CD4-positive, alpha-beta T cell treated with Interleukin-12 subunit alpha and Interleukin-12 subunit beta, for 1 hour (primary cell): ENCODE measurements at places on chromosomes 11 and 22.
A peak's percentile ranks its signal among the peaks of the same experiment; 100 is the strongest.

DNA sequence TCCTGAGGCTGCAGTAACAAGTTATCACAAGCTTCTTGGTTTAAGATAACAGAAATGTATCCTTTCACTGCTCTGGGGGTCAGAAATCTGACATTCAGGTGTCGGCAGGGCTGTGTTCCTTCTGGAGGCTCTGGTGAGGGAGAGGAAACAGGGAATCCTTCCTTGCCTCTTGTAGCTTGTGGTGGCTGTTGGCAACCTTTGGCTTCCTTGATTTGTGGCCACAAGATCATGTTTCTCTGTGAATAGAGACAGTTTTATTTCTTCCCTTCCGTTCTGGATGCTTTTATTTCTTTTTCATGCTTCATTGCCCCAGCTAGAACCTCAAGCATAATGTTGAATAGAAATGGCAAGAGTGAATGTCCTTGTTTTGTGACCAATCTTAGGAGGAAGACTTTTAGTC lies 44.0 kb downstream of the MPPED1 start:
- DNase-seq, result no peak

GRCh38 chr11:114925591-114925990 lies 247.3 kb downstream of the NXPE2 start:
- no peak for DNase-seq

DNA sequence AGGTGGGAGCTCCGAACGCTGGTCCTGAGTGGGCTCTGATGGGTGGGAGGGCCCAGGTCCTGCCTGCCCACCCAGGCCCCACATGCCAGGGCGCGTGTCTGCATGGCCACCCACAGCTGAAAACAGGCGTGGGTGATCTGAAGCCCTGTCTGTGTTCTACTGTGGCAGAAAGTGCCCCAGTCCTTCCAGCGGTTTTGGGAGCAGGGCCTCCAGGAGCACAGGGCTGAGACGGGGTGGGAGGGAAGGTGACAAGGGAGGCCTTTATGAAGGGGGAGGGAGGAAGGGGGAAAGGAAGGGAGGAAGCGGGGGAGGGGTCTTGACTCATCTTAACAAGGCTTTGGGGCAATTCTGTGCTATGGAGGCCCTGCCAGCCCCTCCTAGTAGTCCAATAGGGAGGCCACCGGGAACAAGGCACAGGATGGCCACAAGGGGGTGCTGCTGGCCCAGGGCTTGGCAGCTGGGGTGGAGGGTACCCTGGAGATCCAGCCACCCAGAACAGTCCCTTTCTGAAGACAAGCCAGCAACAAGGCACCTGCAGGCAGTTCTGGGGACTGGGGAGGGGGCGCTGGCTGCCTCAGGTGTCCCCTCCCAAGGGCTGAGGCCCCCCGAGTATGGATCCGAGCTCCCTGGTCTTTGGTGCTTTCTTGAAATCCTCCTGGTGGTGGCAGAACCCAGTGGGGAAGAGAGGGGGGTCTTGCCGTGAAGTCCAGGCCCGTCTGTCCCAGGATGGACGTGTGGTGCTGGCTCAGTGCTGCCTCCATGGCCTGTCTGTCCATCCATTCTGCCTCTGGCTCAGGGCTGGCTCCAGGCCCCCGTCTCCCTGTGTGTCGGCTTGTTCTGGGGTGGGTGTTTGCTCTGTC lies 6.3 kb upstream of the FADS3 start:
- DNase-seq, result peak; percentile 80

DNA sequence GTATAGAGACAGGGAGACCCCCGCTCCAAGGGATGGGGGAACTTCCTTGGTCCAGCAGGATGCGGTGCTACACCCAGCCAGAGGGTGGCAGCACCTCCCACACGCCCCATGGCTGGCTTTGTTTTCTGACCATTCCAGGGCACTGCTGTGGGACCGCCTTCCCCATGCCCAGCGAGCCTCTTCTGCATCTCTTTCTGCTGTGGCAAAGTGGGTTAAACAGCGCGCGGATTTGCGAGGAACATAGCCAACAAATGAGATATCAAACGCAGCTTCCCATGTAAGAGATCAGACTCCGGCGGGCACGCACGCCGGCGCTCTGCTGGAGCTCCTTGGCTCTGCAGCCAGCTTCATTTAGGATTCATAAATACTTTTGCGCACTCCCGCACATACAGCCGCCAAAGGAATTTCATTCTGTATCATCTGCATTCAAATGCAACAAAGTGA lies 485.8 kb upstream of the CADM1 start:
- no peak for DNase-seq

DNA sequence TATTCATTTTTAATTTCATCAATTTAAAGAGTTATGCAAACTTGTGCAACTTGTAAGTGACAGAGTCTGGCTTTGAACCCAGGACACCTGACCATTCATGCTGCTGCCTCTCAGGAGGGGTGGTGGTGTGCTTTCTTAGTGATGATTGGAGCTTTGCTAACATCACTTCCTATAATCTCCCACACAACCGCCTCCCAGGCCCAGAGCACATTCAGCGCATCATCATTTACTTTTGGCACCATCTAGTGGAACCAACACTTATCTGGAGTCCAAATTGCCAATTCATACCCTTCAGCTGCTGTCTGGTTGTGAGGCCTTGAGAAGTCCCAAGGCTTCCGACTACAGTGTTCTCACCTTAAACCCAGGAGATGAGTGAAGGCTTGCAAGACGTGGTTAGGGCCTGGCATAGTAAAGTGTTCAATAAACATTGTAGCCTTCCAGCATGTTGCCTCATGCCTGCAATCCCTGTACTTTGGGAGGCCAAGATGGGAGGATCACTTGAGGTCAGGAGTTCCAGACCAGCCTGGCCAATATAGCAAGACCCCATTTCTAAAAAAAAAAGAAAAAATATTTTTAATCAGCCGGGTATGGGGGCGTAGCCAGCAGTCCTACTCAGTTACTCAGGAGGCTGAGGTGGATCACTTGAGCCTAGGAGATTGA lies 1.1 kb upstream of the TTLL1 start:
- peak; percentile 62 for DNase-seq

GRCh38 chr22:45599836-45600577 lies 71.6 kb upstream of the ATXN10 start:
- no peak for DNase-seq

DNA sequence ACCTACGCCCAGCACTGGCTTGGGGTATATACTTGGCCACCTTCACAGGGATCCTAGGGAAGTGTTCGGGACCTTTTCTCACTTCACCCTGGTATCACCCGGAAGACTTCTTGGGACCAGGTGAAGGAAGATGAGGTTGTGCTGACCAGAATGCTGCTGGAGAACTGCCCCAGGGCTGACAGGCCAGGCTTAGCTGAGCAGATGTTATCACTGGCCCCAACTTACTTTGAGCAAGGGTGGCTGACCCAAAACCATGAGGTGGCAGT lies 4.5 kb downstream of the FTH1 start:
- no peak for DNase-seq

- no peak for DNase-seq
These were observed 7.0 kb upstream of the FAM118A start for GRCh38 chr22:45302751-45303150.

DNA sequence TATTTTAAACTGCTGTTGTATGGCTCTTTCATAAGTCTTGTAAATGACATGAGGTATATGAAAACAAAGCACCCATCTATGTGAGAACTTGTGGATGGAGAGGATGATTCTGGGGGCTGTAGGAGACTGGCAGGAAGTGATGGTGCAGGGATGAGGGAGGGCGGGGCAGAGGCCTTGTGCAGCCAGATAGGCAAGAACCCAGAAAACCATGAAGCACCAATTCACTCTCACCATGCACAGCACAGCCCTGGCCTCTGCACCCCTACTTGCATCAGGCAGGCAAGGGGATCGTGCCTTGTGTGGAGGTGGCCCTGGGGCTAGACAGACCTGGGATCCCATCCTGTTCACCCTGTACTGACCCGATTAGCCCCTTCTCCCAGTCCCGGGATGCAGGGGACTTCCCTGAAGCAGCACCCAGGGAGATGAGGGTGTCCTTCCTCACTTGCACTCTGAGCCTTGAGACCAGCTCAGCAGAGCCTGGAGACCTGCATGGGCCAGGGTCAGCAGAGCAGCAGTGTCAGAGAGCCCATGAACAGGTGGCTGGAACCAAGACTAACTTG lies 85.5 kb downstream of the MORC2 start:
- no peak for DNase-seq

DNA sequence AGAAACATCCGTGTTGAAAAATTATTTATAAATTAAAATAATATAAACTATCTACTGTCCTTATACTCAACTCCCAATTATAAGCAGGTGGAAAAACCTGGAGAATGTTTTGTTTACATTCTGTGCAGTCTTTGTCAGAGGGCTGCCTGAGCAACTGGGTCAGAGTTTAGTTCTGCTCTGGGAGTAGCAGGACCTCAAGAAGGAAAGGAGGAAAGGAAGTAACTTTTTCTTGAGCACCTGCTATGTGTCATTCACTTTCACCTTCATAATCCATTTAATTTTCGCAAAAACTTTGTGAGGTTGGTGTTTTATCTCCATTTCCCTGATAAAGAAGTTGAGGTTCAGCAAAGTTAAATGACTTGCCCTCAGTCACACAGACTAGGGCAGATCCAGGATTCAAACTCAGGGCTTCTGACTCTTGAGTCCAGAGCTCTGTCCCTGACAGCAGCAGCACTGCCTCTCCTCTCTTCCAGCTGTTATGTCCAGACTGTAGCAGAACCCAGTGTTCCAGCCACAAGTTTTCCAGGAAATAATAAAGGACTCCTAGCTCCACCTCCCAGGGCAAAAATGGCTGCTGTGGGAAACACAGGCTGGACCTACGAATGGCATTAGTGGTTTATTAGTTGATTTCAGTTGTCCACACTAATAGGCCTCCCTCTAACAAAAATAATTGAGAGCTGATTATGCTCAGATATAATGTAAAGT lies 6.4 kb downstream of the CD3E start:
- no peak for DNase-seq

DNA sequence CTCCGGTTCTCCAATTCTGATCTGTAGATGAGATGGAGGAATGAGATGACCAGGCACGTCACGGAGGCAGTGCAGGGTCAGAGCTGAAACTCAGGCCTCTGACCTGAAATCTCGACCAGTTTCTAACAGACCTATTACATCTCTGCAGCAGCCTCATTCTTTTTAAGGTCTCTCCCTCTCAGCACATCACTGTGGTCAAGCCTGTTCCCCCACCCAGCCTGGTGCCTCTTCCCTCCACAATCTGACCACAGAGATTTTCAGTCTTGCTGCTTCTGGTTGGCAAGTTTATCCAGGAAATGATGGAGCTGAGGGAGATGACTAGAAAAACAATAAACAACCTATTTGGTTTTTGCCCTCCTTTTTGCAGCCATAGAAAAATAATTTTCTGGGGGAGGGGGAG lies 9.5 kb downstream of the GRAMD1B start:
- no peak for DNase-seq

GRCh38 chr11:1592628-1593027 lies 5.5 kb downstream of the KRTAP5-2 start:
- no peak for DNase-seq

DNA sequence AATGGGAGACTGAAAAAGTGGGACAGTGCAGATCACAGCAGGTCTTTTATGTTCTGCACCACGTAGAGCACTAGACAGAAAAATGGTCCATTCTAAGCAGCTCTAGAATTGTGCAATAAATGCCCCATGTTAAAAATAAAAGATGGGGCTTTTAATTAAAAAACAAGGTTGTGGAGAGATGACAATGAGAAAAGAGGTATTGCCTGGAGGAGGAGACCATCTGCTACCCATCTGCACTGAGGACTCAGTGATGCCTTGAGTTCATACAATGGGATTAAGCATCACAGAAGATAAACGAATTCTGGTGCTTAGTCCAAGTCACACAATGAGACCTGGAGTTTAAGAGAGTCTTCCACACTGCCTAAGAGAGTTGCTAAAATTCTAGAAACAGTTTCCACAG lies 73.6 kb downstream of the PAK1 start:
- no peak for DNase-seq

DNA sequence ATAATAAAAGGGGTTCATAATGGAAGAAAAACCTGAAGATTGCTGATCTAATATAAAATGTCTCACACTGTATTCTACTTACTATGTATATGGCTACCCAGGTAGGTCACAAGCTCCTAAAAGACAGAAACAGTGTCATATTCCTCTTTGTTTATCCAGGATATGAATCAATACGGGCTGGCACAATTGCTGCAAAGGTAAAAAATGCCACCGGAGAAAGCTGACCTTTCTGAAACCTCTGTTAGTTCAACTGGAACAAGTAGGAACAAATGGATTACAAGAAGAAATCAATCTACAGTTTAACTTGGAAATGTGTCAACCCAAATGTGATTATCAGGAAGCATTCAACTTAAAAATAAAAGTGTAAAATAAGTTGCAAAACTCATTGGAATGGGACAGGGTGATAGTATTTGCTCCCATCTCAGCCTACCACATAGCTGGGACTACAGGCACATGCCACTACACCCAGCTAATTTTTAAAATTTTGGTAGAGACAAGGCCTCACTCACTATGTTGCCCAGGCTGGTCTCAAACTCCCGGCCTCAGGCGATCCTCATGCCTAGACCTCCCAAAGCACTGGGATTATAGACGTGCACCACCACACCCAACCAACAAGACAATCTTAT lies 27.6 kb downstream of the SLC35F2 start:
- no peak for DNase-seq

DNA sequence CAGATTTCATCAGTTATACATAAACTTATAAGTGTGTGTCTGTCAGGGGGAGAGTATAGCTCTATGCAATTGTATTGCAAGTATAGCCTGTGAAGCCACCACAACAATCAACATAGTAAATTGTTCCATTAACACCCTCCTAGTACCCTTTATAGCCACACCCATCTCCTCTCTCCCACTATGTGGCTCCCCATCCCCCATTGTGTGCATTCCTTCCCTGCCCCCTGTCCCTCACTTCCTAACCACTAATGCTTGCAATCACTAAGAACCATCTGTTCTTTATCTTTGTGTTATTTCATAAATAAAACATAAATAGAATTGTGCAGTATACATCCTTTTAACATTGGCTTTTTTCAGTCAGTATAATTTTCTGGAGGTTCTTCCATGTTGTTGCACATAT lies 83.1 kb upstream of the SLC5A12 start:
- DNase-seq, result no peak

DNA sequence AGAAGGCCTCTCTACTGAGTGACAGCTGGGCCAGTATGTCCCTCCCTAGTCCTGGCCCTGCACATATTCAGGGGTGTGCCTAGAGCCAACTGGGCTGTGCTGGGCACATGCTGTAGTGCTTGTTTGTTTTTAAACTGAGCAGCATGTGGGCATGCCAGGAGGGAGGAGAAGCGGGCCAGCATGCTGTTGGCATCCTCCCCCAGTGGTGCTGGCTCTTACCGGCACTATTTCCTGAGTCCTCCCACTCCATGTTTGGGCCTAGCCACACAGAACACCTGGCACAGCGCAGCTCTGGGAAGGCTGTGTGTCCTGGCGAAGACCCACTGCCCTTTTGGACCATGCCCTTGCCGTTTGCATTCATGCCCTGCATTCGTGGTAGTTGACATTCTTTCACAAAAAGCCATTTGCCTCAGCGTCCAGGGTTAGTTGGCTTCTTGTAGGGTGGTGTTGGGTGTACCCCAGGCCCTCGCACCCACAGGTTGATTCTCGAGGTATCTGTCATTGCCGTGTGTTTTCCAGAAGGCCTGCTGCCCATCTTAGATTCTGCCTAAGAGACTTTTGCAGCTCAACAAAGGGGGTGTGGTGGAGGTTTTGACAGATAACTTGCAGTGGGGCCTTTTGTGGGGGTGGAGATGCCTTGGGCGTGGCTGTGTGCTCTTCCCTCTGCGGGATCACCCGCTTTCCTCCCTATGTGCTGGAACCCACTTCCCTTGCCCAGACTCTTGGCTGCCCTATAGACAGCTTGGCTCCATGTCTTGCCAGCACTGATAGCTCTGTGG lies 13.6 kb downstream of the DGCR8 start:
- DNase-seq, result no peak
